Neural crest cell (in vitro differentiated cells): ENCODE measurements at places on chromosomes 11 and 22.
A peak's percentile ranks its signal among the peaks of the same experiment; 100 is the strongest.

GRCh38 chr11:35363854-35364780, 55.2 kb downstream of the SLC1A2 start:
- DNase-seq = no peak

- no peak for DNase-seq
Observed at GRCh38 chr11:119673759-119674336, 55.2 kb downstream of the NECTIN1 start.

- no peak for DNase-seq
Observed at GRCh38 chr11:101407324-101407723, 176.5 kb downstream of the TRPC6 start.

- DNase-seq = no peak
Observed at GRCh38 chr22:47448231-47449223, 686.1 kb downstream of the TBC1D22A start.

GRCh38 chr11:130001461-130002351, 929 bp downstream of the PRDM10 start:
- no peak for DNase-seq

DNA sequence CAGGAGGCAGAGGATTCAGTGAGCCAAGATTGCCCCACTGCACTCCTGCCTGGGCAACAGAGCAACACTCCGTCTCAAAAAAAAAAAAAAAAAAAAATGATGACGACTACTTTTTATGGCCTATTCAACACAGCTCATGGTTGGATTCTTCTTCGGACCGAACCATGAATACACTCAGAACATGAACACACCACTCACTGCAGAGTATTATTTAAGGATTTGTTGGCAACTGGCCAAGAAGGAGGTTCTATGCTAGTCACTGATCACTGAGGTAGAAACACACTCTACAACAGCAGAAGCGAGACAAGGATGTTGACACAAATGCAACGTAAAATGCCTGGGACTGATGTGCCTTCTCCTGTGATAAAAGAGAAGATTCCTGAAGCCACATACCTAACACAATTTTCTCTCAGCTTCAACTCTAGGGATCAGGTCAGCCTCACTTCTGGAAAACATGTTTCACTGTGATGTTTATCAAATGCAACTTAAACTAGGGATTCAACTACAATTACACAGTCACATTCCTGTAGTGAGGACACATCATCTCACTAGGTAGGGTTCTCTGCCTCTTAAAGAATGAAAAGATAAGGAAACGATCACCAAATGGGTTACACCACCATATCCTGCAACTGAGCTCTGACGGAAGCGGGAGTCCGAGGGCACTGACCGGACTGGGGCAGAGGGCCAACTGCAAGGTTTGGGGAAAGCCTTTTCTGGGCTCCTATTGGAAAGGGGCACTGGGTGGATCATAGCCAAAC, 82.5 kb downstream of the SGSM3 start:
- DNase-seq = no peak

- DNase-seq = no peak
Observed at GRCh38 chr11:59253001-59253400, 40.3 kb upstream of the MPEG1 start.

GRCh38 chr11:124934862-124935547, 842 bp downstream of the HEPACAM start:
- DNase-seq = no peak

DNA sequence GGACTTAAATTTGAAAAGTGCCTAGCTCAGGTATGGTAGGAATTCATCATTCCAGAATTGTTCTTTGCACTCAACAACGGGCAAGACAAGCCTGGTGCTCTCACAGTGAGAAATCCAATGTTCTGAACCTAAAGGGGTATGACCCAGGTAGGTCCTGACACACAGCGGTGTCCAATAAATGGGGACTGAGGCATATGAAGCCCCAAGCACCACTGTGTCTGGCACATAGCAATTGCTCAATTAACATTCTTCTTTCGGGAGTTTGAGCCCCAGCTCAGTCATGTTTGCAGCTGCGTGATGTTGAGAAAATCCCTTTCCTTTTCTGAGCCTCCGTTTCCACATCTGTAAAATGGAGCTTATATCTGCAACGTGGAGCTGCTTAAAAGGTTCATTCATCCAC, 535.8 kb downstream of the MIAT start:
- no peak for DNase-seq

DNA sequence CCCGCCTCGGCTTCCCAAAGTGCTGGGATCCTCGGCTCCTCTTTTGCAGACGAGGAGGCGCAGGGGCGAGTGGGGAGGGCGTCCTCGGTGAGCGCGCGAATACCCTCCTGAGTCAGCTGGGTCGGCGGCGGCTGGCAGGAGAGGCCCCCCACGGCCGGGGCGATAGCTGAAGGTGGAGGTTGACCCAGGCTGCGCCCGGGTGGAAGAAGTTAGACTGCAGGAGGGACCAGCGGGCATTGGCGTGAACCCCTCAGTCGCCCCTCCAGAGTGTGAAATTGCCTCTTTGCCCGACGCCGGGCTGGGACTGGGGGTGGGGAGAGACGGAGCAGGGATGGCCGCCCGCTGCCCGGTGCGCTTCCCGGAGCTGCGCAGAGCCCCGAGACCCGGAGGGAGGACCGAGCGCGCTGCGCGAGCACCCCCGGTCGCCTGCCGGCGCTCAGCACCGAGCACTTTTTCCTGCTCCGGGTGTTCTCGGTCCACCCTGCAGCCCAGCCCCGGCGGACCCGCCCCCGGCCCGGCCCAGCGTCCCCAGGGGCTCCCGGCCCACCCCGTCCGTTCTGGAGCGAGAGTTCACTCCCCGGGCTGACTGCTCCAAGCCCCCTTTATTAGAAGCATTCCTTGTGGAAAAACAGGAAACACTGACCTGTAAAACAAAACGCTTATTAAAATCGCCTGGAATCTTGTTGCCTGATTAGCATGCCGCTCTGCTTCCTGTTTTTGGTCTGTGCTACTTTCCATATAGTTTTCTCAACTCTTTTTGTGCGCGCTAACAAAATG, 13.7 kb upstream of the CPT1A start:
- no peak for DNase-seq

DNA sequence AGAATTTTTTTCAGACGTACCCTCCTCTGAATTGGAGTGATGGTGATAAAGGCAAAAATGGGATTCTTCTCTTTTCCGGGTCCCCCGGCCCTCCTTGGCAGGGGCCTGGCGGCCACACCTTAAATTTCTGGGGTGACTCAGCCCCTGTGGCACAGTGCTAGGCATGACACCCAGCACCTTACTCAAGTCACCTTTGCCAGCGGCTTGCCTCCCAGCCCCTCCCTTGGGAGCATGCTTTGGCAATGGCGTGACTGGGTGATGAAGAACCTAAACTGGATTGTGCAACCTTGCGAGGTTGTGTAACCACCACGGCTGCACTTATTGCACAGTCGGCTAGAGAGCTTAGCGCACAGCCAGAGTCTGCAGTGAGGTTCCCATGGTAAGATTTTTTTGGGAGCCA, 16.2 kb upstream of the LDLRAD3 start:
- DNase-seq = no peak

GRCh38 chr11:38990841-38991240, 2392.8 kb upstream of the RAG2 start:
- no peak for DNase-seq

GRCh38 chr22:46240073-46240472, 10.0 kb downstream of the CDPF1 start:
- DNase-seq = no peak

DNA sequence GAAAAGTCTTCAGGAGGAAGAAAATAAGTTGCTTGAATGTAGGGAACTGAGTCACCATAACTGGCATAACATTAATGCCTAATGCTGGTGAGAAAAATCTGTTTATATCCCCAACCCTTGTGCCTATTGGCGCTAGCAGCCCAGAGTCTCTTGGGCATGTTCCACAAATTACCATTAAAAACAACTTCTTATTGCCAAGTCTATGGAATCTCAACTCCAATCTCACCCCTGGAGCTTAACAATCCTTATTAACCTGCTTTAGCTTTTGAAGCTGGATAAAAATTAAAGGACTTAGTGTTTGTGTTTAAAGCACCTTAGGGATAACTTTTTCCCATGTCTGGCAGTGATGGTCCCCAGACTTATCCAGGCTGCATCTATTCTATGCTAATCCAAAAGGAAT, 143.0 kb downstream of the APIP start:
- DNase-seq = no peak

DNA sequence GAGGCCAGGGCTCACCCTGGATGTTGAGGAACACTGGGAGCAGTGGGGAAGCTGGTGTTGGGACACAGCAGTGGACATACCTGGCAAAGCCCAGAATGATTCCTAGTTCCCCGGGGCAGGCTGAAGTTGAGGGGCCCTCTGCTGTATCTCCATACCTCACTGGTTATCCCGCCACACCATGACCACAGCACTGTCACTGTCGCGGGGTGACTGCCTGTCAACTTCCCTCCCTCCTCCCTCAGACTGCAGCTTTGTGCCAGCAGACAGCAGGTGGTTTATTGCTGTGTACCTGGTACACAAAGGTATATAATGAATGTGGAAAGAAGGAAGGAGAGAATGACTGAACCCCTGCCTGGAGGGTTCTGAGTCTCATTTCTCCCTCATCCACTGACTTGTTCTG, 318.7 kb downstream of the TMEM135 start:
- no peak for DNase-seq

- DNase-seq = no peak
Observed at GRCh38 chr11:130323452-130324450, 9.0 kb upstream of the ZBTB44 start.

- no peak for DNase-seq
Observed at GRCh38 chr22:47757741-47758140, 995.3 kb downstream of the TBC1D22A start.

DNA sequence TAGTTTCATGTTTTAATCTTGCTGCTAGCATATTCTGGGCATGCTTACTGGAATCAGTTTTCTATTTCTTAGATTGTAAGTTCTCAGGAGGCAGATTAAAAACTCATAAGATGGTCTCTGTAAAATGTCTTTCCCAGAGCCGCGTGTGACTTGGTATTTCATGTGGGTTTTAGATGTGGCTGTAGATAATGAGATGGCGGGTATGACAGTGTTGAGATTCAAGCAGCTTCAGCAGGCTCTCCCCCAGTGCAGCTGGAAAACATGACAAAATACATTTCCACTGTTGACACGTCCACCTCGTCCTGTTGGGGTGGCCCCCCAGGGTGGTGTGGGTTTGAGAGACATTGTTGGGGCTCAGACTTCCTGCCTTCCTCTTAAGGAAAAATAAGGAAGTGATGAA, 106.8 kb downstream of the KIRREL3 start:
- no peak for DNase-seq

DNA sequence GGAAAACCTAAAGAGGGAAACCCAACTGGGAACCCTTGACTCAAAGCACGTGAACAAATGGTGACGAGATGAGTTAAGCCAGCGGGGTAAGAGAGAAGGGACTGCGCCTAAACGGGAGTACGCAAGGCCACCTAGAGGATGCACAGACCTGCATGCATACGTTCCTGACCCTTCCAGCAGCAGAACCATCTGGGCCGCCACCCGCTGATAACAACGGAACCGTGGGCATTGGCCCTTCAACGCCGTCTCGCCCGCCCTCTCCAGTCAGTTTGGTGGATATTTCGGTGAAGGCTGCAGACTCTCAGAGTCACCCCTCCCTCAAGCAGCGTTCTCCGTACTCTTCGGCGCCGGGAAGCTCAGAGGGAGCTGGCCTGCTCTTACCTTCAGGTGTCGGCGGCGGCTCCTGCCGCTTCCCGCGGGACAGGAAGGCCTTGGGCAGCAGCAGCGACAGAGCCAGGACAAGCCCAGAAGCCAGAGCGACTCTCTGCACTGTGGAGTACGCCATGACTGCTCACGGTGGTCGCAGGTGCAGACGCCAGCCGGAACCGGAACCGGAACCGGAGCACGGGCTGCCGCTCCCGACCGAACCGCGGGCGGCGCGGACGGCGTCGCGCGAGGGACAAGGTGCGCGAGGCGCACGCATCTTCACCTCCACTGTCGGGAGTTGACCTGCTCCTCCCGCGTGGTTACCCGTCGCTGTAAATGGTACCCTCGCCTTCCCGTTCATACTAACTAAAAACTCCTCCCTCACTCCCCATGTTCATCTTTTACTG, at the start of gene RIC3:
TSS of gene RIC3 (minus strand) at position 541 of the 773 bp plus-strand sequence. CDS start at position 505, 36 bp downstream.
- peak; percentile 4 for DNase-seq

GRCh38 chr11:94131718-94132115, 3.1 kb downstream of the PANX1 start:
- no peak for DNase-seq

DNA sequence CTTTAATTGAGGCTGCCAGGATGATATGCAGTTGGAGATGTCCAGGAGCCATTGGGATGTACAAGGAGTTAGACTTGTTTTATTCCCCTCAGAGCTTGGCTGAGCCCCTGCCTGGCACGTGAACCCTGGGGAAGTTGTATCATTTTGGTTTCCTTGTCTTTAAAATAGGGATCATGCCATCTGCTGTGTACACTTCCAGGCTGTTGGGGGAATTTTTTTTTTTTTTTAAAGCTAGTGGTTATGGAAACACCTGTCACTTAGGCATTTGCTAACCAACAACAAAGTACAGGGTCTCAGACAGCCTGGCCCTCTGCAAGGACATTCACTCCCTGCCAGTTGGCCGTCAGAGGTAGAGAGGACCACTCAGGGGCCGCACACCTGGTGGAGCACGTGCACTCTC, 8.5 kb upstream of the RAB1B start:
- no peak for DNase-seq

DNA sequence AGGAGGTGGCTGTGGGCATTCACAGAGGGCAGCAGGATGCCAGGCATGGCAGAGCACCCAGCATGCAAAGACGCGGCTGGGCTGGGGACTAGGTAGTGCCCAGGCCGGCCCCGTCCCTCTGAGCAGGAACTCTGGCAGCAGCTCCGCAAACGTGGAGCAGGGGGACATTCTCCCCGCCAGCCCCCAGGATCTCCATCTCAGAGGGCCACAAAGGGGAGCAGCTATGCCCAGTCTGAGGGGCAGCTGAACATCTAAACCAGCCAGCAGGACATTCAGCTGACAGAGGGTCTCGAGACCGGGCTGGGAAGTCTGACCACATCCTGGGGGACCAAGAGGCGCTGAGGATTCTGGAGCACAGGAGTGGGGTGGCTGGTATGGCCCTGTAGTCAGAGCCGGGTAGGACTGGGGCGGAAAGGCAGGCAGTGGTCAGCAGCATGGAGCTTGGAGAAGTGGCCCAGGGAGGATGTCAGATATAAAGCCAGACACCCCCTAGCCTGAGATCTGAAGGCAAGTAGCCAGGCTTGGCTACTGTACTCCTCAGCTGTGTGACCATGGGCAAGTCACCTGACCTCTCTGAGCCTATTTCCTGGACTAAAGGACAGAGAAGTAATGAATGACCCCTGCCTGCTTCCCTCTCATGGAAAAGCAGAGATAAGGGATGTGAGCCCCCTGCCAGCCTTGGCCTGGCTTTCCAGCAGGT, 10.2 kb downstream of the PMM1 start:
- DNase-seq = no peak

- DNase-seq = no peak
Observed at GRCh38 chr11:16853266-16853665, 114.8 kb downstream of the C11orf58 start.
